Stimulated activated CD8-positive, alpha-beta memory T cell treated with anti-CD3 and anti-CD28 coated beads, Interleukin-15, amount 100 ng/mL, for 4 hours (primary cell): ENCODE measurements at places on chromosomes 3 and 15.

GRCh38 chr3:69567023-69567709 lies 172.1 kb upstream of the MITF start:
- DNase-seq: no peak

- no peak for DNase-seq
Measured at GRCh38 chr3:167587651-167588050, 66.1 kb downstream of the WDR49 start.

DNA sequence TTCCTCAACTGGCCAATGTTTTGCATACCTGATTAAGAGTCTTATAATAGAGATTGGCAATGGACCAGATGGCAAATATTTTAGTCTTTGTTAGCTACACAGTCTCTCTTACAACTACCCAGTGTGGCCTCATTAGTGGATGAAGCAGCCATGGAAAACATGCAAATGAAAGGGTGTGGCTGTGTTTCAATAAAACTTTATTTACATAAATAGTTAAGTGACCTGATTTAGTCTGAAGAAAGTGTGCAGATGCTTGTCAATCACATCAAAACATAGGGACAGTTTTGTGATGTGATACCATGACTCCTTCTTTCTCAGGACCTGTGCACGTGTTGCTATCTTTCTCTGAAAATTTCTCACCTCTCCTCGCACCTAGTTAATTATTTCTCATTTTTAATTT lies 309.8 kb upstream of the GRM7 start:
- DNase-seq: no peak

GRCh38 chr3:63969876-63970275 lies 53.4 kb downstream of the PSMD6 start:
- no peak for DNase-seq

DNA sequence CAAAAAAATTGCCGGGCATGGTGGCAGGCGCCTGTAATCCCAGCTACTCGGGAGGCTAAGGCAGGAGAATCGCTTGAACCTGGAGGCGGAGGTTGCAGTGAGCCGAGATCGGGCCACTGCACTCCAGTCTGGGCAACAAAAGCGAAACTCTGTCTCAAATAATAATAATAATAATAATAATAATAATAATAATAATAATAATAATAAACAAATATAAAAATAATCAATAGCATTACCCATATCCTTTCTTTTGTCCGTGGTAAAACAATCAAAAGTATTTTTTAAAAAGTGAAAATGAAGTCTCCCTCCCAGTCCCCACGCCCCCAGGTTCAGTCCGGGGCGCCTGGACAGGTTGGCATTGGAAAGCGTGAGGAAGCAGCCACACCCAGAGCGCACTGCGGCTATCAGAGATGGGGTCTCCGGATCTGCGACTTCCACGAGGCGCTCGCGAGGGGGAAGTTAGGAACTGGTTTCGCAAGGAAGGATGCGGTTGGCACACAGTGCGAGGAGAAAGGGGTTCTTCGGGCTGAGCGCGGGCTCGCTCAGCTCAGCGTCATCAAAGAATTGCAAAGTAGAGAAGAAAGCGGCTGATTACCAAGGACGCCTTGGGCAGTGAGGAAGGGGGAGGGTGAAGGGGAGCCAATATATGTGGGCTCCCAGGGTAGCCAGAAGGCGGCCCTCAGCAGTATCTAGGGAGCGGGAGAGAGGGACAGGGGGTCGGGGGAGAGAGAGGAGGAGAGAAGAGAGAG lies 69.5 kb upstream of the EPHB3 start:
- DNase-seq: no peak

DNA sequence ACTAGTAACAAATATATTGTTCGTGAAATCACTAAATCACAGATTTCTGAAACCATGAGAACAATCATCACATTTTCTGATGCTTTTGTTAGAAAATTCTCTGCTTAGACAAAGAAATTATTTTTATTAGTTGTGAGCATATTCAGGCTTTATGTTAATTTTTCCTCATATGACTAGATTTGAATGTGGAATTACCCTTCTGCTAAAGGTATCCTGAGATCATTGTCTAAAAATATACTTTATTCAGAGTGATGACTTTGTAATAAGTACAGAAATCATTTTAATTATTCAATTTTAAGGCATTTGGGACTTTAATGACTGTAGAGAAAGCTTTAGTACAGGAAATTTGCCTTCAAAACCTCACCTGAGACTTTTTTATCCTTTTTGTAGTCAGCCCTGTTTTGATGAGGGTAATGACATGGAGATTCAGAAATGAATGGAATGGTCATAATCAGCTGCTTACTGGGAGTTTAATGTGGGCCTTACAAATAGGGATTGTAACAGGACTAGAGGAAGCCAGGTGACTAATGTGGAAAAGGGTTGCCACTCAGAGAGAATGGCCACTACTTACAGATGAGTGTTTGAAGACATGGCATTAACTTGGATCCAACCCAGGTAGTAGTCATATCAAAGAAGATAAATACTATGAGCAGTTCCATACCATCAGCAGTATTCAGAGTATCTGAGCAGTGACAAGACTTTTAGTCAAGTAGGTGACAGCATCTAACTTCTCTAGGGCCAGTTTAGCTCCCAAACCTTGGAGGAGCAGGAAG lies 148.3 kb downstream of the MBNL1 start:
- DNase-seq: no peak

DNA sequence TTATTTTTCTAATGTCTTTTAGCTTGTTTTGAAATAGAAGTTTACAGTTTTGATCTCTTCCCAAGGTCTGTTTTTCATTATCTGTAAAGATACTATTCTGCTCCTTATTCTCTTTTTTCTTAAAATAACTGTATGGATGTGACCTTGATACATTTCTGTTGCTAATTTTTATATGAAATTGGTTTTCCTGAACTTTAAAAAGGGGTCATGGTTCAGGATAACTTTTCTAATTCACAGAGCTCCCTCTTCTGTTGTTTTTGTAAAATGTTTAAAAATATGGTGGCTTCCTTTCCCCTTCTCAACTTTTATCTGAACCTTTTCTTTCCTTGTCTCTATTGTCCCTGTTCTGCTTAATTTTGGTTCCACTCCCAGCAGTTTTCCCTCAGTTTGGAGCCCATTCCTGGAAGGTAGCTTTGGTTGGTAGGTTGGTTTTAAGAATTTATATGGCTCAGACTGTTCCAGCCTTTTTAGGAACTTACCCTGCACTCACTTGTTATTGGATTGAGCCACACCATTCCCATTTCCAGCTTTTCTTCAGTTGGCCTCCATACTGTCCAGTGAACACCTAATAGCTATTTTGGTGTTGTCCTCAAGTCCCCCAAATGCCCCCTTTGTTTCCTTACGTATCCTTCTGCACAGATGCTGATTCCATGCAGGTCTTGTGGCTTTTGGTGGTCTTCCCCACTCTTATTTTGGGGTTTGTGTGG lies 70.3 kb downstream of the SLMAP start:
- no peak for DNase-seq

DNA sequence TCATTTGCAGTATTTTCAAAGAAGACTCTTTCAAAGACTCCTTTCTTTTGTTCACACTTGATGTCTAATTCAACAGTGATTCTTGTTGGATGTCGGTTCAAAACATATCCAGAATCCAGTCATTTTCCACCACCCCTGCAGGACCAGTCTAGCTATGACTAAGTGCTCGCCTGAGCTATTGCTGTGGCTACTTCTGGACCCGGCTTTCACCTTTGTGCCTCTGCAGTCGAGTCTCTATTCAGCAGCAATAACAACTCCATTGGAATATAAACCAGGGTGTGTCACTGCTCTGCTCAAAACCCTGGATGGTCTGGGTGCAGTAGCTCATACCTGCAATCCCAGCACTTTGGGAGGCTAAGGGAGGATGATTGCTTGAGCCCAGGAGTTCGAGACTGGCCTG lies 55.0 kb downstream of the PRICKLE2 start:
- DNase-seq: no peak

DNA sequence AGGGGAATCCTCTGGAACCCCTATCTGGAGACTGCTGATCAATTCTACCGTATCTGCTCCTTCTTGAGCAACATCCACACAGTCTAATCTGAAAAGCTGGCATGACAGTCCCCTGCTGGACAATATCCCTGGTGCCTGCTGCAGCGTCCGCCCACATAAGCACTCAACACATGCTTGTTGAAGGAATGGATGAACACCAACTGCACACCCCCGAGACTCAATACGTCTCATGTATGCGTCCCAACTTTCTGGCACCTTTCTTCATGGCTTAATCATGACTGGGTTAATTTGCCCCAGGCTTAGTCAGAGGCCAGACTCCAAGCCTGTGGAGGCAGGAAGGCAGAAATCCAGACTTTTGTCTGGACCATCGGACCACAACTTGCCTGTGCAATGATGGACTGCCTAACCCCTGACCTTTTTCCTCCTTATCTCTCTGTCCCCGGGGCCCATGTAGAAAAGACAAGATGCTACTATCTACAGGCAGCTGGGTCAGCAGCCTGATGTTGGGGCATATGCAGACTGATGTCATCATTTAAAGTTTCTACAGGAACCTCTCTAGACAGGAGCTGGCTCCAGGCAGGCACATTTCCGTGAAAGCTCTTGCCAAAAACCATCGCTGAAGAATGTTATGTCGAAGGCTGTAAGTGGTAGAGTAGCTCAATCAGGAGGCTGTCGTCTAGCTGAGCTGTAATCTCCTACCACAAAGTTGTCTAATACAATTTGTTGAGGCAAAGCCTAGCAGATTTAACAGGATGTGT lies 114.1 kb upstream of the TPM1 start:
- DNase-seq: no peak

DNA sequence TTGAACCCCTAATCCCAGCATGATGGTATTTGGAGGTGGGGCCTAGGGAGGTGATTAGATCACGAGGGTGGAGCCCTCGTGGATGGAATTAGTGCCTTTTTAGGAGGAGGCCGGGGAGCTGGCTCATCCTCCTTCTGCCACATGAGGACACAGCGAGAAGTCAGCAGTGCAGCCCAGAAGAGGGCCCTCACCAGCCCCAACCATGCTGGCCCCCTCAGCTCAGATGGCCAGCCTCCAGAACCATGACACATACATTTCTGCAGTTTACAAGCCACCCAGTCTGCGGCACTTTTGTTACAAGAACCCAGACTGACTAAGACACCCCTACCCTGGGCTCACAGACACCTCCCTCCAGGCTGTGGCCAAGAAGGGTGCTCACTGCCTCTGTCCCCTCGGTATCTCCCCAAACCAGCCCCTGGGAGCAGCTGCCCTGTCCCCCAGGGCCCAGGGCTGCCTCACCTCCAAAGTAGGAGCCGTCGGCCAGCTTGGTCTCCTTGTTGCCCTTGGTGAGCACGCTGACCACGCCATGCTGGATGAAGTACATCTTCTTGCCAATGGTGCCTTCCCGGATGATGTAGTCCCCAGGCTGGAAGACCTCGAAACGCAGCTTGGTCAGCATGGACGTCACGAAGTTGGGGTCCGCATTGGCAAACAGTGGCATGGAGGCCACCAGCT lies 44.1 kb downstream of the HCN4 start:
- DNase-seq: no peak

GRCh38 chr15:29612096-29612495 lies 210.2 kb downstream of the TJP1 start:
- no peak for DNase-seq

- no peak for DNase-seq
Measured at GRCh38 chr3:187062526-187063177, 76.6 kb downstream of the RPL39L start.

GRCh38 chr15:46344115-46344724 lies 709.4 kb downstream of the SQOR start:
- no peak for DNase-seq

DNA sequence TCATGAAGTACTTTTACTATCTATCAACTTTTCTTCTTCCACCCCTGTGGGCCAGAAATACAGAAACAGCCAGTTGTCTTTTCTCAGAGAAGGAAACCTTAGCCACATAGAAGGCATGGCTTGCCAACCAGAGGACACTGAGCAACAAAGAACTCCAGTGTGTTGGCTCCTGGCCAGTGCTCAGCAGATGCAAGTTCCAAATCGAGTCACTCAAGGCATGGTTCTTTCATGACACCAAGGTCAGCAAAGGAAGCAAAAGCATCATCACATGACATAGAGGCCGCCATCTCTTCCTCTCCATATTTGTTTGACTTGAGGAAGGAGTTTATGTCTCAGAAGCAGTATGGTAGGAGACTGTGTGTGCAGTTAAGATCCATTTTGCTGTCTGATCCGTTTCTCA lies 92.2 kb downstream of the MYLK start:
- no peak for DNase-seq

DNA sequence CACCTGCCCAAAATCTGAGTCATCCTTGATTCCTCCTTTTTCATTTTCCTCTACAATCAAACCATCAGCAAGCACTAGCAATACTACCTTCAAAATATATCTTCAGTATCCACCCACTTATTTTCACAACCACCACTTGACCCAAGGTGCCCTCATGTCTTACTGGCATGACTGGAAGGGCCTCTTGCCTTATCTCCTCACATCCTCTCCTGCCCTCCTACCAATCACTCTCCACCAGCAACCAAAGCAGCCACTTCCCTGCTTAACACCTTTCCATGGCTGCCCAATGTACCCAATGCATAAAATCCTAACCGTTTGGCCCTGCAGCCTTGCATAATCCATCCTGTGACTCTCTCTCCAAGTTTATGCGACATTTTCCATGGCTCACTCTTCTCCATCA lies 76.0 kb downstream of the MTHFS start:
- DNase-seq: no peak

- DNase-seq: no peak
Measured at GRCh38 chr3:126355251-126355650, 2.0 kb downstream of the KLF15 start.

DNA sequence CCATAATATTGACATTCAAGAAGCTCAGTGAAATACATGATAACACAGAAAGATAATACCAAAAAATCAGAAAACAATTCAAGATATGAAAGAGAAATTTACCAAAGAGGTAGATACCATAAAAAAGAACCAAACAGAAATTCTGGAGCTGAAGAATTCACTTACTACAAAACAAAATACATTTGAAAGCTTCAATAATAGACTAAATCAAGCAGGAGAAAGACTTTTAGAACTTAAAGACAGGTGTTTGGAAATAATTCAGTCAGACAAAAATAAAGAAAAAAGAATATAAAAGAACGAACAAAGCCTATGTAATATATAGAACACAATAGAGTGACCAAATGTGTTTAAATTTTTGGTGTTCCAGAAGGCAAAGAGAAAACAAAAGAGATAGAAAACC lies 158.7 kb downstream of the MOBP start:
- no peak for DNase-seq

GRCh38 chr15:69410248-69410874 lies 3.8 kb upstream of the KIF23 start:
- no peak for DNase-seq

- no peak for DNase-seq
Measured at GRCh38 chr3:171508676-171509075, 48.5 kb upstream of the TNIK start.

- DNase-seq: no peak
Measured at GRCh38 chr15:65970937-65971740, 101.8 kb downstream of the RAB11A start.

DNA sequence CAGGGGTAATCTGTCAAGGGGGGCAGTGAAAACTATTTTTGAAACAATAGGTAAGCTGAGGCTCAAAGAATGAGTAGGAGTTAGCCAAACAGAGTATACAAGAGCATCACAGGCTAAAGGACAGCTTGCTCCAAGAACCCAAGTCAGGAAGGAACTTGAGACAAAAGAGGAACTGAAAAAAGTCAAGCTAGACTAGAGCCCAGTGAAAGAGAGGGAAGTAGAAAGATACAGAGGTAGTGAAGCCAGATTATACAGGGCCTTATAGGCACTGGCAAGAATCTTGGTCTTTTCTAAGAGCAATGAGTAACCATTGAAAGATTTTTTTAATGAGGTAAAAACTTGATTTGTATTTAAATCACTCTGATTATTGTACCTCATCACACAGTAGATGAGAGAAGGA lies 69.9 kb downstream of the FILIP1L start:
- DNase-seq: no peak

GRCh38 chr3:107850681-107851080 lies 240.2 kb downstream of the CD47 start:
- DNase-seq: no peak
